ENCODE measurements at places on chromosomes 11 and 22.
A peak's percentile ranks its signal among the peaks of the same experiment; 100 is the strongest.

GRCh38 chr11:119461229-119461963 lies 38.4 kb upstream of the THY1 start:
- no peak for DNase-seq
- no peaks in the 10 kb centered on the region for H3K36me3 ChIP-seq
- no peaks in the 10 kb centered on the region for H3K4me1 ChIP-seq
- no peak overlapping the region for H3K27ac ChIP-seq

DNA sequence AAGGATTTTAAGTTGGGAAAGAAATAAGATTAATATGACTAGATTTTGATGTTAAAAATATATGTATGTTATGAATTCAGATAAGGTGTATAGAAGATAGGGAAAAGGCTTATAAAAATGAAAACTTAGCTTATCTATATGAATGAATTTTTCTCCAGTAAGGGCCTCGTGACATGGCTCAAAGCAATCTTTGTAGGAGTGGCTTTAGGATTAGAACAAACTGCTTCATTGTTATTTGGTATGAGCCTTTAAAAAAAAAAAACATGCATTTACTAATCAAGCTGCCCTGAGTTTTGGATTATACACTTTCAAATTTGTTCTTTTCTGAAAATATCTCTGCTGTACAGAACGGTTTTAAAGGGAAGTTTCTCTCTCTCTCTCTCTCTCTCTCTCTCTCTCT lies 905.9 kb downstream of the OPCML start:
- no peaks in the 10 kb centered on the region for H3K27me3 ChIP-seq
- H3K4me3 ChIP-seq: no peak overlapping the region
- H3K27ac ChIP-seq: no peak overlapping the region
- DNase-seq: no peak

DNA sequence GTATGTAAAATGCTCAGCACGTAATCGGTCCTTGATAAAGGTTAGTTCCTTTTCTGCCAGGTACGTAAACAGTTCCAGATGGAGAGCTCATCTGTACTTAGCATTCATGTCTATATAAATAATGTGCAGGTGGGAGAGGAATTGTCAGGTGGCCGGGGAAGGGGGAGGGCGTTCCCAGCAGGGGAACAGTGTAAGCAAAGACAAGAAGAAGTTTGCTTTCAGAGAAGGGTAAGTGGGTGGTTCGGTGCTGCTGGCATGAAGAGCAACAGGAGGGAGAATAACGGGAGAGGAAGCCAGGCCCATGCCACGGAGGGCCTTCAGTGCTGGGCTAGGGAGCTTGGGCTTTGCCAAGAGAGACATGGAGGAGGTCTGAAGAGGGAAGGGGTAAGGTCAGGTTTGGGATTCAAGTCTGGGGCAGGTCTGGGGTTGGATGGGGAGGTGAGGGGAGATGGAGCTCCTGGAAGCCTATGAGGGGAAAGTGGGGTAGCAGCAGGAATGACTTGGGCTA lies 11.4 kb upstream of the WNT11 start:
- peaks cover 39% of the 10 kb centered on the region for H3K27me3 ChIP-seq
- H3K4me1 ChIP-seq: no peaks in the 10 kb centered on the region
- no peak overlapping the region for H3K4me3 ChIP-seq
- DNase-seq: no peak
- H3K27ac ChIP-seq: no peak overlapping the region

DNA sequence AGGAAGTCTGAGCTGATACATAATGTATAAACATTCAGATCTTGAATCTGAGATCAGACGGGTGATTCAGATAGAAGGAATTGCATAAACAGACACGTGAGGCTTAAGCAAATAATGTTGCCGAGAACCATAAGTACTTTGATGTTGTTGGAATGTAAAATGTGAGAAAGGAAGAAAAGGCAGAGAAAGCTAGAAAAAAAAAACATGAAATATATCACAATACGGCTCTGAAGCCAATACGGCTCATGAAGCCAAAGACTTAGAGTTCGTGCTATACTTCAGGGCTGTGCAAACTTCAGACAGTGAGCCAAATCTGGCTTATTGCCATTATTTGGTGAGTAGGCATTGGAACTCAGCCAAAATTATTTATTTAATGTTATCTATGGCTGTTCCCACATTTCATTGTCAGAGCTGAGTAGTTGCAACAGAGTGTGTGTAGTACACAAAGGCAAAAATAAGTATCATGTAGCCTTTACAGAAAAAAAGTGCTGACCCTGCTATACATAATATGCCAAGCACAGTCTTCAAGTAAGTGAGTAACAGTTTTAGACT lies 673.3 kb downstream of the CNTN5 start:
- H3K36me3 ChIP-seq: no peaks in the 10 kb centered on the region
- no peak overlapping the region for H3K27ac ChIP-seq
- no peak overlapping the region for H3K4me3 ChIP-seq
- no peak for DNase-seq
- H3K4me1 ChIP-seq: no peaks in the 10 kb centered on the region

GRCh38 chr11:101987370-101987769 lies 59.9 kb upstream of the CFAP300 start:
- no peaks in the 10 kb centered on the region for H3K27me3 ChIP-seq
- DNase-seq: no peak
- no peak overlapping the region for H3K27ac ChIP-seq
- H3K36me3 ChIP-seq: no peaks in the 10 kb centered on the region

DNA sequence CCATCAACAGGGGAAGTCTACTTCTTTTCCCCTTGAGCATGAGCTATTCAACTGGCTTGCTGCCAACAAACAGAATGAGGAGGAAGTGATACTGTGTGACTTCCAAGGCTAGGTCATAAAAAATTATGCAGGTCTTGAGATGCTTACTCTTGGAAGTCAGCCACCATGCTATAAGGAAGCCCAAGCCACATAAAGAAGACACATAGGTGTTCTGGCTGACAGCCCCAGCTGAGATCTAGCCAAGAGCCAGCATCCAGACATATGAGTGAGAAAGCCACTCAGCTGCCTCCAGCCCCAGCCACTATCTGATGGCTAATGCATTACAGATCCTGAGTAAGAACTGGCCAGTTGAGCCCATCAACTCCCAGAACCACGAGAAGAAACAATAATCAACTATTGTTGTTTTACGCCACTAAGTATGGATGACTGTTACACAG lies 31.0 kb upstream of the PPP2R1B start:
- peaks cover 36% of the 10 kb centered on the region for H3K36me3 ChIP-seq
- H3K27ac ChIP-seq: no peak overlapping the region
- no peak overlapping the region for H3K4me3 ChIP-seq
- no peaks in the 10 kb centered on the region for H3K27me3 ChIP-seq
- peaks cover 10% of the 10 kb centered on the region for H3K4me1 ChIP-seq
- DNase-seq: no peak

- no peak overlapping the region for H3K4me3 ChIP-seq
- H3K27ac ChIP-seq: no peak overlapping the region
- DNase-seq: no peak
- no peaks in the 10 kb centered on the region for H3K36me3 ChIP-seq
Observed at GRCh38 chr22:44314425-44315067, 1.8 kb upstream of the SHISAL1 start.

DNA sequence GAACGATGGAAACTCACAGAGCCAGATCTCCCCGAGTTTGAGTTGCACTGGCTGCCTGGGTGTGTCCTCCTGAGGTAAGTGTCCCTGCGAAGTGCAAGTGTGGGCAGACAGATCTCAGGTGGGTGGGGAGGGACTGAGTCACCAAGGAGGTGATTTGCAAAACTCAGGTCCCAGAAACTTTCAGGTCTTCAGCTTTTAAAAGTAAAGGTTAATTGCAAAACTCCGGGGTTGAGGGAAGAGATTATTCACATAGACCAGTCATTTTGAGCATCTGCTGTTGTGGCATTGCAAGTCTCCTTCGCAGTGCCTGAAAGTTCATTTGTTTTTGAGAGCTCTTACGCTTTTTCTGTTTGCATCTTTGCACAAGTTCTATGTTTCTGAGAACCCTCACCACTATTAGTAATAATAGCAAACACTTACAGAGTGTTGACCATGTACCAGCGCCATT lies 7.1 kb downstream of the CD44 start:
- H3K27ac ChIP-seq: peak overlapping the region; percentile 96
- peak overlapping the region; percentile 87 for H3K4me3 ChIP-seq
- peaks cover 82% of the 10 kb centered on the region for H3K4me1 ChIP-seq
- no peaks in the 10 kb centered on the region for H3K27me3 ChIP-seq
- DNase-seq: peak; percentile 88
- peaks cover 94% of the 10 kb centered on the region for H3K36me3 ChIP-seq

GRCh38 chr22:27116312-27117086 lies 459.1 kb downstream of the MIAT start:
- H3K27ac ChIP-seq: no peak overlapping the region
- no peaks in the 10 kb centered on the region for H3K36me3 ChIP-seq
- H3K4me3 ChIP-seq: no peak overlapping the region

DNA sequence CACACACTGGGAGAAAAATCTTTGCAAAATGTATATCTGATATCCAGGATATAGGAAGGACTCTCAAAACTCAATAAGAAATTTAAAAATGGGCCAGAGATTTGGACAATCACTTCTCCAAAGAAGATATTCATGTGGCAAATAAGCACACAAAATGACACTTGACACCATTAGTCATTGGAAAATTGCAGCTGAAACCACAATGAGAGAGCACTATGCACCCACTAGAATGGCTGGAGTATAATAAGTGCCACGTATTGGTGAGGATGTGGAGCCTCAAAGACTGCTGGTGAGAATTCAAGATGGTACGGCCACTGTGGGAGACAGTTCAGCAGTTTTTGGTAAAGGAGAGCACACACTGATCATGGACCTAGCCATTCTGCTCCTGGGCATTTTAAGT lies 12.8 kb upstream of the OSBPL5 start:
- no peak overlapping the region for H3K27ac ChIP-seq
- no peaks in the 10 kb centered on the region for H3K36me3 ChIP-seq
- H3K4me3 ChIP-seq: no peak overlapping the region
- H3K4me1 ChIP-seq: no peaks in the 10 kb centered on the region
- no peak for DNase-seq

DNA sequence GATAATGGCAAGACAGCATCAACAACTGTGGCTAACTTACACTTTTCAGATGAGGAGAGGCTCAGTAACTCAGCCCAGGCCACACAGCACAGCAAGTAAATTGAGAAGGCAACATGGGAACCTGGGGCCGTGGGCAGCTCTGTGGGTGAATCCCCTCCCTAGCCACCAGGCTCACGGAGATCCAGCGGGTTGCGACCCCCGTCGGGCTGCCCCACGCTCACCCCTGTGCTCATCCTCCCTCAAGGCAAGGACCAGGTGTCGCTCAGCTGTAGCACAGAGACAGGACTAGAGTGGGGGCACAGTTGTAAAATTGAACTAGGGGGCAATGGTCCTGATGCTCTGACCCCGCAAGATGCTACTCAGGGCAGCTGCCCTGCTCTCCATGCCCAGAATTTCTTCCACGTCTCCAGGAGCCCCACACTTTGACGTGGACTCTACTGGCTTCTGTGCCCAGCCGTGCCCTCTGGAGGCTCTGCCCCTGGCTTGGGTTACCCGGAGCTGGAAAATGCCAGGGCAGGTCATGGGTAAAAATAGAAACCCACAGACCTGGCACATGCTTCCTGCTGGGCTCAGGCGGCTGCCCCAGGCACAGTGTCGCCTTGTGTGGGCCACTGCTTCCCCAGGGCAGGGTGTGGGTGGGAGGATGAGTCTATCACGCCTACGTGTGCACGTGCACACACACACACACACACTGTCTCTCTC lies 9.0 kb downstream of the TUBA8 start:
- H3K27me3 ChIP-seq: no peaks in the 10 kb centered on the region
- peaks cover 9% of the 10 kb centered on the region for H3K4me1 ChIP-seq
- peak overlapping the region; percentile 20 for H3K27ac ChIP-seq

DNA sequence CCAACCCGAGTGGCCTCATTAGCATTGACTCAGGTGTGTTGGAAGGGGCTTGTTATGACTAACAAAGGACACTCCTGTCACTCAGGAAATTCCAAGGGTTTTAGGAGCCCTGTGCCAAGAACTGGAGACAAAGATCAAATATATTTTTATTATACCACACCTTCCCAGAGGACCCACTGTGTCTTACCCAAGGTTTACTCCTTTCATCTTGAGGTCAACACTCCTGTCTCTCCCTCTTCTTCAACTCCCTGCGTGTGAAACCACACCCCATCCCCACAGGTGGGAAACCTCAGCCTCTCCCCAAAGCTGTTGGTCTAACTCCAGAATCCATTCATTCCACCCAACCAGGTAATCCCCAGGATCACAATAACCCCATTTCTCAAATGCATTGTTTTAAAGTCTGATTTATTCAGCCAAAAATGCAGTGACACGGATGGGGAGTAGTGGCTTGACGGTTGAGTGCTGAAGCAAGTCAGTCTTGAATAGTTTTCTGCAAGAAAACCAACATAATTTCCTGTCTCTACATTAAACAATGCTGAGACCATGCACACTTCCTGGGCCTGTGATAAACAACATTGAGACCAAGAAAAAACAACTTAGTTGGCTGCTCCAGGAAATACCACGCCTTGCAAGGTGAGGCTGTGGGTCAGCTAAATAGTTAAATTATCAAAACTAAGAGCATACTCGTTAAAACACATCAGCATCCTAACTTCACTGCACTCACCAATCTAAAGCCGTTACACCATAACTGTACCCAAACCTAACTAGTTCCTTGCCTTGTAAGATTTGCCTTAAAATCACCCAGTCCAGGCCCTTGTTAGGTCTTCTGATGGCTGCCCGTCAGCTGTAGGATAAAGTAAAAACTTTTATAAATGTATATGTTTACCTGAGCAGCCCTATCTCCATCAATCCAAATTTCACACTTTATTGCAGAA lies 38.5 kb upstream of the SPON1 start:
- peak overlapping the region; percentile 92 for H3K27ac ChIP-seq
- H3K4me3 ChIP-seq: peak overlapping the region; percentile 81
- peaks cover 46% of the 10 kb centered on the region for H3K4me1 ChIP-seq
- H3K27me3 ChIP-seq: peaks cover 10% of the 10 kb centered on the region
- peak; percentile 79 for DNase-seq

DNA sequence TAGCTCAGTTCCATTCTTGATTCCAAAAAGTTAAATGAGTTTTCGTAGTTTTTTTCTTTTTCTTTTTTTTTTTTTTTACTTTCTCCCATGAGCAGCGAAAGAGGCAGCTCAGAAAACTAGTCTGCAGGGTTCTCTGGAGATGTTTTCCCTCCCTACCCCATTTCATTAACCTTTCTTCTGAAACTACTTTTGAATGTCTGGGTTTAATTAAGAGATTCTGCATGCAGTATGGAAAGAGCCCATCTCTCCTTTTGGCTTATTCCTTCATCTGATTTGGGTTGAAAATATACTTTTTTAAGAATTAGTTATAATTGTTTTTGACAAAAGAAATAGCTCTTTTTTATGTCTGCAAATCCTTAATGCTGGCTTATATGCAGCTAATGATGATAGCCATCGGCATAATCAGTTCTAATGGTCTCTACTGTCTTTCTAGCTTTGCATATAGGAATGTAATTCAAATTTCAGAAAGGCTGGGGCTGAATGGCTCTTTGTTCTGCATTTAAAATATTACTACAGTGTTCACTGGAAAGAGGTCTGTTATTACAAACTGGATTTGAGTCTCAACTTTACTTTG lies 265.3 kb downstream of the FAT3 start:
- H3K27me3 ChIP-seq: no peaks in the 10 kb centered on the region
- no peak overlapping the region for H3K4me3 ChIP-seq
- H3K36me3 ChIP-seq: no peaks in the 10 kb centered on the region
- DNase-seq: no peak
- no peak overlapping the region for H3K27ac ChIP-seq

- H3K4me1 ChIP-seq: peaks cover 6% of the 10 kb centered on the region
- no peak overlapping the region for H3K4me3 ChIP-seq
- no peaks in the 10 kb centered on the region for H3K36me3 ChIP-seq
- H3K27ac ChIP-seq: no peak overlapping the region
- no peak for DNase-seq
Observed at GRCh38 chr11:129699711-129700304, 115.8 kb upstream of the TMEM45B start.

- peaks cover 5% of the 10 kb centered on the region for H3K27me3 ChIP-seq
- H3K4me1 ChIP-seq: no peaks in the 10 kb centered on the region
- no peak overlapping the region for H3K27ac ChIP-seq
- no peak for DNase-seq
- H3K4me3 ChIP-seq: no peak overlapping the region
Observed at GRCh38 chr11:77558380-77558779, 31.4 kb upstream of the AQP11 start.
